ENCODE measurements at places on chromosomes 3 and 15.

GRCh38 chr15:35209838-35210237, 124.7 kb upstream of the NANOGP8 start:
- DNase-seq = no peak

GRCh38 chr3:140236836-140237501, 302.0 kb downstream of the CLSTN2 start:
- DNase-seq = no peak

DNA sequence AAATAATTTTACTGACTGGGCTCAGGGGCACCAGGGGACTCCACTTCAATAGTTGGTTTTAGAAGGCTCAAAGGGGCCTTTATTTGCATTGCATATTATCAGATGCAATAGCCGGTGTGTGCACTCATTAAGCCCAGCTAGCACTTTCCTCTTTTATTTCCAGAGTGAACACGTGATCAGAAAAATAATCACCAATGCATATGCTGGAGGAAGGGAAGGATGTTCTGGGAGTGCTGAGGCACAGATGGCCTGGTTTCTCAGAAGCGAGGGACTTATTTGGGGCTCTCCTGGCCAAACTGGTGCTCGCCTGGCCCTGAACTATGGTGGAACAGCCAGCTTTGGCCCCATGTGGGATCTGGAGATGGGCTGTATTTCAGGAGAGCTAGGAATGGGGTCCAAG, 60.4 kb upstream of the SEC13 start:
- DNase-seq = no peak

GRCh38 chr15:74350295-74351275, 16.9 kb downstream of the CYP11A1 start:
- DNase-seq = no peak

- no peak for DNase-seq
Measured at GRCh38 chr3:56322862-56323261, 145.4 kb downstream of the ERC2 start.

DNA sequence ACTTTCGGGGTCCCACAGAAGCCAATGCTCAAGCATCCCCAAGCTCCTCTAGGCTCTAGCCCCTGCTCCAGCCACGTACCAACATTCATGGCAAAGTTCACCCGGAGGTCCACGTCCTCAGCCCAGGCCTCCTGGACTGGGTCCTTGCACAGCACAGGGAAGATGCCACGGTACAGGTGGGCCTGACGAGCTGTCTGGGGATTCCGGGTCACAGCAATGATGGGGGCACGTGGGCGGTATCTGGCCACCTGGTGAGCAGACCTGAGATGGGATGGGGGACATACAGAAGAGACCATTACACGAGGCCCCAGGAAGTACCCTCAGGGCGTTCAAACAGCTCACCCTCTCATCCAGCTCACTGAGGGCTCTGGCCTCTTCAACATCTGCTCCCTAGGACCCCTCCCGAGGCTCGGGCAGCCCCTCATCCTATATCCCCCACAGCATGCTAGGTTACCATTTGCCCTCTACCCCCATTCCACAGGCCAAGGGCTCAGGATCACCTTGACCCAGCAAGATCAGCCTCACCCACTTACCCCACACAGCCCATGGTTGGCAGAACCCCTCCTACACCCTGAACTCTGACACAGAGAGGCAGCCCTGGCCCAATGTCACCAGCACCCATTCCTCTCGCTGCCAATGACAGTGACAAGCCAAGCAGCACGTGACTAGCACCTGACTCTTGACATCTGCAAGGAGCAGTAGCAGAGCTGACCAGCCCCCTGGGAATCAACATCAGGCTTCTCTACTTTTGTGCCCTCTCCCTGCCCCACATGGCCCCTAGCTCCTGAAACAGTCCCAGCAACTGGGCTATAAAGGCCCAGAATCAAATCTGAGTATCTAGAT, 3.0 kb upstream of the GRAMD2A start:
- no peak for DNase-seq

All from activated CD4-positive, alpha-beta T cell treated with anti-CD3 and anti-CD28 coated beads, Interleukin-2, amount 50 U/mL, for 48 hours (primary cell).